ENCODE measurements at places on chromosomes 7 and 10.

DNA sequence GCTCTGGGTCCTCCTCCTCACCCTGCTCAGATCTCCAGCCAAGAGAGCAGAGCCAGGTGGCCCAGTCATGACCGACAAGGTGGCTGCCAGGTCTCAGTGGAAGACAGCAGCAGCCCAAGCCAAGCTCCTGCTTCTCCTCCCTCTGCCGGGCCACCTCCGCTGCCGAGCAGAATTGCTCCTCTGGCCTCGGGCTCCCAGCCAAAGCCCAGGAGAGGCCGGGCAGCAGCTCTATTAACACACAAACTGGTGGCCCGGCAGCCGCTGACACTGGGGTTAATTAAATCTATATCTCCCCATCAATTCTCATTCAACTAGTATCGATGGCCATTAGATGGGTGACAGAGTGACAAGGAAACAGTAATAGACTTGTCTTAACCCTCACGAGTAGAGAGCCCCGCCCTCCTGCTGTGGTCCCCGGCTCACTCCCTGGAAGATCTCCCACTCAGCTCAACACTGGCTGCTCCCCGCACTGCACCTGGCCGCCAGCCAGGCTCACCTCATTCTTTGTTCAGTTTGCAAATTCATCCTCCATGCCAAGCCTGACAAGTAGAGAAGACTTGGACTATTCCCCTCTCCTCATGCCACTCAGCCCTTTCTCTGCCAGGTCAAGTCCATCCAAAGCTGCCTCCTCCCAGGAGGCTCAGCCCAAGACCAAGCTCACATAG, 74.1 kb upstream of the UNC5B start:
- no peak for DNase-seq

- no peak for DNase-seq
Observed at GRCh38 chr10:90403211-90404000, 454.4 kb downstream of the HTR7 start.

DNA sequence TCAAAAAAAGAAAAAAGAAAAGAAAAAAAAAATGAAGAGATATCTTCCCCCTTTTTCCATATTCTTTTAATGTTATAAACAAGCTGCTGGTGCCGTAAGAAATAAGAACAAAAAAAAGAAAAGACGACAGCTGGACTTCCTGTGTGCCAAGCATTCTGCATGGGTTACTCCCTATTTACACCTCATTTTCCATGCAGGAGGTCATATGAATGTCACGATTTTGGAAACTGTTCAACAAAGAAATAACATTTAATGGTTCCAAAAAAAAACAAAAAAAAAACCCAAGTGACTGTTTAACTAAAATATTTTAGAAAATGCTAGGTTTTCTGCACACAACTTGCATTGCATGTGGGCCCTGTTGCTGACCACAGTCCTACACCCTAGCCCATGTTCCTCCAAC, 159.3 kb downstream of the TNS3 start:
- DNase-seq, result peak; percentile 40

DNA sequence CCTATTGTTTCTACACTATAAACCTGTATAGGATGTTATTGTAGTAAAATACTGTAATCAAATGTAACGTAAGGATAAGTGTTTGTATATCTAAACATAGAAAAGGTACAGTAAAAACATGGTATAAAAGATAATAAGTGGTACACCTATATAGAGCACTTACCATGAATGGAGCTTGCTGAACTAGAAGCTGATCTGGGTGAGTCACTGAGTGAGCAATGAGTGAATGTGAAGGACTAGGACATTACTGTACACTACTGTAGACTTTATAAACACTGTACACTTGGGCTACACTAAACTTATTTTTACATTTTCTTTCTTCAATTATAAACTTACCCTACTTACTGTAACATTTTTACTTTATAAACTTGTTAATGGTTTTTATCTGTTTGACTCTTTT, 732.9 kb upstream of the LRRN3 start:
- DNase-seq, result no peak

GRCh38 chr7:12722136-12722535, 34.7 kb downstream of the ARL4A start:
- no peak for DNase-seq

- DNase-seq, result no peak
Observed at GRCh38 chr7:137633133-137633532, 213.6 kb downstream of the DGKI start.

GRCh38 chr7:140439359-140439758, 35.5 kb downstream of the RAB19 start:
- no peak for DNase-seq

- DNase-seq, result no peak
Observed at GRCh38 chr7:115449689-115450088, 527.8 kb downstream of the MDFIC start.

- DNase-seq, result no peak
Observed at GRCh38 chr7:360454-361100, 70.6 kb downstream of the FOXL3 start.

DNA sequence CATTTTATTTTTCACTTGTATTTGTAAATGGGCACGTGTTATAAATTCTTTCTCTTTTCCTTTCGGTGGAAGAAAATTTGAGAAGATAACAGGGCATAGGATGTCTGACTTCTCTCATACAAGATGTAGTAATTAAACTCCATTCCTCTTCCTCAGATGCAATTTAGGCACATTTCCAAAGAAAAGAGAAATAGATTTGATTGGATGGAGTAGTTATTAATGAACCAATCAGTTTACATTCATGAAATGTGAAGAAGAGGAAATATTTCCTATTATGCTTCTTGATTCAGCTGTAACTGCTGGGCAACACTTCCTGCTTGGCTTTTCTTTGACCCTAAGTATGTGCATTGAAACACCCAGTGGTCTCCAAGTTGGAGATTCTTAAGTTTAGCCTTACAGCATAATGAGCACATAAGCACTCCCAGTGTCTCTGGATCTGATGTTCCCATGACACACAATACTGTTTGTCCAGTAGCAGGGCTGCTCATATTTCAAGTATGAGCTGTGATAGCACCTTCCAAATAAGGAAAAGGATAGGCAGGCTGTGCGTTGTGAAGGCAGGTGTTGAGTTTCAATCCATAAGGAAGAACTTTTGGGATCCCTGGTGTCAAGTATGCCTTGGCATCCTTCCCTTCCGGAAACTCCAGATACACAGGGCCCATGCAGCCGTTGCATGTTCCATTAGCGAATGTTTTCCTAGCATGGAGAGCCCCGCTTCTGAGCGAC, 33.4 kb upstream of the COBL start:
- DNase-seq, result no peak

- DNase-seq, result no peak
Observed at GRCh38 chr10:72030762-72031543, 57.4 kb downstream of the SPOCK2 start.

GRCh38 chr7:158431941-158432347, 155.7 kb downstream of the PTPRN2 start:
- DNase-seq, result peak; percentile 85

GRCh38 chr10:17348011-17348500, 106.3 kb downstream of the ST8SIA6 start:
- no peak for DNase-seq

GRCh38 chr10:61486251-61486650, 33.1 kb upstream of the TMEM26 start:
- DNase-seq, result no peak
